ENCODE measurements at places on chromosomes 2 and 18.

GRCh38 chr2:177573120-177573519 is 180.5 kb downstream of the AGPS start:
- no peak for DNase-seq

GRCh38 chr2:1654696-1655374 is 89.5 kb downstream of the PXDN start:
- DNase-seq = peak; percentile 41

DNA sequence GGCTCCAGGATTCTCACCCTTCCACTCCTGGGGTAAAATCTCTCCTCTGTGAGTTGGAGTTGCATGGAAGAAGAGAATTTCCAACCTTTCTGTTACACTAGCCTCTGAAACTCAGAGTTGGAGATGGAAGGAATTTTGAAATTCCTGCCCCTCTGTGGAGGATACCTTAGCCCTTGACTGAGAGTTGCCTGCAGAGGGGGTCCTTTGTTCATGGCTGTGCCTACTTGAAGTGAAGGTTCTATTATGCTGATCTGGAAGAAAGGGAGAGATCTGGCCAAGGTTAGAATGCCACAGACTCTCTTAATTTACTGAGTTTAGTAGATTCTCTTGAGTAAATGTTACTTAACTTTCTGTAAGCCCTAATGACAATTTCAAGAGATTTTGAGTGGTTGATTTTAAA is 626.6 kb upstream of the GYPC start:
- DNase-seq = no peak

DNA sequence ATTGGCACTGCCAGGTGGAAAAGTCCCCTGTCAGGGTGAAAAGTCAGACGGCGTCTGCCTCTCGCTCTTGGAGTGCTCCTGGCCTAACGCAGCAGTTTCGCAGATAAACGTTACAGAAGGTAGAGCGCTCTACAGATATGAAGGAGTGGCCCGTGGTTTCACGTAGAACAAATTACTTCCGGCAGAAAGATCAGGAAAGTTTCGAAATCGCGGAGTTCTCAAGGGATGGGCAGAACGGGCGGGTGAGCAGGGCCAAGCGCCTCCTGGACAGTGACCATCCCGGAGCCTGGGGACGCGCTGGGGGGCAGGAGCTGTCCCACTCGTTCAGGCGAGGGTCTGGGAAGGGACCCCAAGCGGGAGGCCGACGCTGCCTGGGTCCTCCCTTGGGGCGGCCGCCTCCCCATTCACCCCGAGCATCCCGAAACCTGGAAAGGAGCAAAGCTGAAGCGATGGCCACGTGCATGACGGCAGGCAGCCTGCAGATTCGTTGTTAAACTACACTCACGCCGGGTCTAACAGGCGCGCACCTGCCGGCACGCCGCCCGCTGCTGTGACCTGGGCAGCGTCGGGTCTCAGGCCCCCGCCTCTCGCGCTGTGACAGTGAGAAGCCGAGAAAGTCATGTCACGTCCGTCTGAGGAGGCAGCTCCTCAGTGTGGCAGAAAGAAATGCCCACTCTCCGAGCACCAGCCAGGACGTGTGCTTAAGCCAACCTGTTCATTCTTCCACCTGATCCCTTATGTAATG is 122.9 kb upstream of the SALL3 start:
- DNase-seq = no peak

DNA sequence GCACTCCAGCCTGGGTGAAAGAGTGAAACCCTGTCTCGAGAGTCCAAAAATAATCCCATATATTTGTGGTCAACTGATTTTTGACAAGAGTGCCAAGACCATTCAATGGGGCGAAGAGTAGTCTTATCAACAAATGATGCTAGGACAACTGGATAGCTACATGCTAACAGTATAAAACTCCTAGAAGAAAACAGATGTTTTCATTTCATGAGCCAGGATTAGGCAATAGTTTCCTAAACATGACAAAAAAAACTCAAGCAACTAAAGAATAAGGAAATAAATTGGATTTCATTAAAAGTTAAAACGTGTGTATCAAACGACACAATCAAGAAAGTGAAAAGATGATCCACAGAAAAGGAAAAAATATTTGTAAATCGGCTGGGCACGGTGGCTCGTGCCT is 6.3 kb downstream of the LIMS2 start:
- no peak for DNase-seq

DNA sequence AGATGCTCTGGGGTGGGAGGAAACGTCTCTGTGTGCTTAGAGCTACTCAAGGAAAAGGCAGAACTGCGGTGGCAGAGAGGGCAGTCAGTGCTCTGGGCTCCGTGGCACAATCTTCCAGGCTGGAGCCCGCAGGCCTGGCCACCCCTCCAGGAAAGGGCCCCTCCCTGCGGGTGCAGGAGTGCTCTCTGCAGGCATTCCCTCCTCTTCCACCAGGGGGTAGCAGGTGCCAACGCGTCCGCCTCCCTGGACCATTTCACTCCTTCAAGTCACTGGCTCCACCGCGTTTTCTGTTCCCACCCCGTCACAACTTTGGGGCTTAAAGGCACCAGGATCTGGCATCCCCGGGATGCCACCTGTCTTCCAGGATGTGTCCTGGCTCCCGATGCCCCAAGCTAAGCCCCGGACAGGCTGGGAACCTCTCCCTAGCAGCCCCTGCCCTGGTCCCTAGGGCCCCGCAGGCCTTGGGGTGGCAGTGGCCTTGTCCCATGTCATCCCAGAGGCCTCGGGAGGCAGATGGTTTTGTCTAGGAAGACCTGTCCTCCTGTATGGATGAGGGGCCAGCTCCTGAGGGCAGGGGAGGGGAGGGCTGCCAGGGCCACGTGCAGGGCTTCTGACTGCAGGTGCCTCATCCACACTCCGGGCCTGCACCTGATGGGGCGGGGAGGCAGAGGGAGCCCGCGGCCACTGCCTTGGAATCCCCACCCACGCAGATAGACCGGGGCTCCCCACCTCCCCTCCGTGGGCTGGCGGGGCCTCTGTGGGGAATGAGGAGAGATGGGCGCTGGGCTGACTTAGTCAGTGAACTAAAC is 26.4 kb downstream of the KCNIP3 start:
- DNase-seq = no peak

GRCh38 chr2:8653485-8653884 is 28.4 kb upstream of the ID2 start:
- DNase-seq = peak; percentile 43

DNA sequence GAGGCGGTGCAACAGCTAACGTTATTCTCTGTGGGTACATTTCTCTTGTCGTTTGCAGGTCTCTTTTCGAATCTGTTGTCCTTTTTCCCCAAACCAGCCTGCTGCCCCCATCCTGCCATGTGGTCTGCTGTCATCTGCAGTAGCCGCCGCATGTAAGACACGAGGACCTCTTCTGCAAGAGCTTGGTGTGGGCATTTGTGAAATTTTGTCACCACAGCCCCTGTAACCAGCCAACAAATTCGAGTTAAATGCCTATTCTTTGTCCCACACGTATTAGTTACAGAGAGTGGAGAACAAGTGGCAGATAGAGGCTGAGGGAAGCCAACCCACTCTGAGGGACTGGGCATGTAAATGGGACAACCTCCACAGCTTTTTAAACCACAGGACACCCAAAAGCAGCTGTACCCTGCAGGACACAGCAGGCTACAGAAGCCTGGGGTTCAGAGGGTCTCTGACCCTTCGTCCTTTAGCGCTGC is 35.0 kb downstream of the ITGA6 start:
- DNase-seq = no peak

GRCh38 chr2:27096748-27097297 is 10.3 kb downstream of the KHK start:
- DNase-seq = no peak

- DNase-seq = peak; percentile 89
Measured at GRCh38 chr18:2656237-2656980, 883 bp downstream of the SMCHD1 start.

- DNase-seq = no peak
Measured at GRCh38 chr2:11456251-11456650, 9.7 kb downstream of the E2F6 start.

GRCh38 chr2:150630587-150631235 is 143.2 kb upstream of the RND3 start:
- DNase-seq = no peak

GRCh38 chr2:10584242-10584753 is 105.5 kb downstream of the NOL10 start:
- no peak for DNase-seq

- DNase-seq = no peak
Measured at GRCh38 chr2:45452866-45453265, 158.2 kb downstream of the SRBD1 start.

Measured in cardiac septum (tissue), 1 donor.